ENCODE measurements at places on chromosomes 5 and 9. TPM values are rescaled to one million over a fixed set of nuclear protein-coding genes. Genes with fewer than 3 reads are reported as not detected.

GRCh38 chr5:5348135-5348534, 74.3 kb upstream of the ICE1 start:
- H3K27me3 ChIP-seq: no peaks in the 10 kb centered on the region
- peaks cover 12% of the 10 kb centered on the region for H3K4me1 ChIP-seq

GRCh38 chr9:92635760-92636159, 34.2 kb downstream of the IPPK start:
- no peaks in the 10 kb centered on the region for H3K27me3 ChIP-seq
- no peaks in the 10 kb centered on the region for H3K4me1 ChIP-seq
- no peak overlapping the region for H3K27ac ChIP-seq
- peaks cover 74% of the 10 kb centered on the region for H3K36me3 ChIP-seq
- H3K4me3 ChIP-seq: no peak overlapping the region

- H3K4me3 ChIP-seq: no peak overlapping the region
- H3K27me3 ChIP-seq: no peaks in the 10 kb centered on the region
- H3K36me3 ChIP-seq: no peaks in the 10 kb centered on the region
- no peak for DNase-seq
- no peak overlapping the region for H3K27ac ChIP-seq
- H3K4me1 ChIP-seq: no peaks in the 10 kb centered on the region
Measured at GRCh38 chr5:21154526-21154925, 1166.5 kb upstream of the CDH18 start.

DNA sequence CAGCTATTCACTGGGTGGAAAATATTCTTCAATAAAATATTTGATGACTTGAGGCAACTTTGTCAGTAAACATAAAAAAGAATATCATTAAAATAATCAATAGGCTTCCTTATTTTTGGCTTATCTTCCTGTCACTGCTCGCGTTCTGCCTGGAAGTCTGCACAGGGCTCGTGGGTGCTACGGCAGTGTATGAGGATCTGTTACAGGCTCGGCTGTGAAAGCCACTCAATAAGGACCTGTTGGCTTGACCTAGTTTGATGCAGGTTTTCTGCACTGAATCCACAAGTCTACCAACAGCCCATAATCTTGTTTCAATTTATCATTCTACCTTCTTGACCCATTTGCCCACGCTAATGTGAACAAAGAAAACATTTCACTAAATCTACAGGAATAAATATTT, 97.2 kb downstream of the PDZD2 start:
- no peak overlapping the region for H3K4me3 ChIP-seq
- H3K27me3 ChIP-seq: no peaks in the 10 kb centered on the region
- no peak overlapping the region for H3K27ac ChIP-seq
- peaks cover 6% of the 10 kb centered on the region for H3K4me1 ChIP-seq

DNA sequence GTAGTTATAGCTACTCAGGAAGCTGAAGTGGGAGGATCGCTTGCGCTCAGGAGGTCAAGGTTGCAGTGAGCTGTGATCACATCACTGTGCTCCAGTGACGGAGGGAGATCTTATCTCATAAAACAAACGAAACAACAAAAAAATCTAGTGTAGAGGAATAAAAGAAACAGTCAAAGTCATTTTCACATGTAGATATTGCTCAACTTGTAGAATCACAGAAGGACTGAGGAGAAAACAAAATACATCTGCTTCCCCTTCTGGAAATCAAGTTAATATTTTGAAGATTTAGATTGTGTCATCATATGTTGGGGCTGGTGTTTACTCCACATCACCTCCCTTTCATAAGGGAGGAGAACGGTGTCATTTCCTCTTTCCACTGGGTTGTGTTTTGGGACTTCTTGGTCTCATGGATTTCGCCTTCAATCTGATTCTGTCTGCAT, 8.2 kb upstream of the SLC46A2 start:
- no peak overlapping the region for H3K4me3 ChIP-seq
- H3K36me3 ChIP-seq: no peaks in the 10 kb centered on the region
- H3K4me1 ChIP-seq: no peaks in the 10 kb centered on the region
- no peak overlapping the region for H3K27ac ChIP-seq
- DNase-seq: no peak

DNA sequence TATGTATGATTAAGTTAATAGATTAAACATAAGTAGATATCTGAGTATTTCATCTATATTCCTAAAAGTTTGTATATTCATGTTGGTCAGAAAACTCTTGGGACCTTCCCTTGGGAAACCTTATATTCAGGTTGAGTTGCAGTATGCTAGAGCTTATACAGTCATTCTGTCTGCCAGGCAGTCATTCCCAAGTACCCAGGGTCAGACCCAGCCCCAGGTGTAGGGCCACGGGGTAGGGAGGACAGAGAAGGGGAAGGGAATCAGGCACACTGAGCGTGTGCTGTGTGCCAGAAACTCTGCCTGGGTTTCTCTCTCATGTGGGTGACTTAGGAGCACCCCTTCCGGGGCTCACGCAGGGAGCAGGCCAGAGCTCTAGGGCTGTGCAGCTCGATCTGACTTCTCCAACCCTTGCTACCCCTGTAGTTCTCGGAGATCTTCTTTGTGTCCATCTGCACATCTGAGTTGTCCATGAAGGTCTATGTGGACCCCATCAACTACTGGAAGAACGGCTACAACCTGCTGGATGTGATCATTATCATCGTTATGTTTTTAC, 28.2 kb downstream of the CATSPER3 start:
- no peaks in the 10 kb centered on the region for H3K4me1 ChIP-seq
- no peaks in the 10 kb centered on the region for H3K27me3 ChIP-seq
- no peak overlapping the region for H3K27ac ChIP-seq
- no peaks in the 10 kb centered on the region for H3K36me3 ChIP-seq

GRCh38 chr5:166639151-166639550, 1652.3 kb upstream of the WWC1 start:
- H3K4me1 ChIP-seq: no peaks in the 10 kb centered on the region
- DNase-seq: no peak
- no peaks in the 10 kb centered on the region for H3K36me3 ChIP-seq

GRCh38 chr5:149827546-149827945, 97.4 kb downstream of the PPARGC1B start:
- no peaks in the 10 kb centered on the region for H3K4me1 ChIP-seq
- no peak overlapping the region for H3K27ac ChIP-seq
- DNase-seq: no peak
- H3K4me3 ChIP-seq: no peak overlapping the region

The CCDC192 gene
- not detected for polyA plus RNA-seq

The SMIM33 gene
- not detected for polyA plus RNA-seq

The DAB2IP gene
- polyA plus RNA-seq: 21.4 TPM

The SOHLH1 gene
- not detected for polyA plus RNA-seq

Data from SK-N-SH (cell line).